ENCODE measurements at places on chromosomes 6 and 20.

- no peak for DNase-seq
Measured at GRCh38 chr6:154754152-154754551, 20.9 kb downstream of the SCAF8 start.

GRCh38 chr20:56840716-56841261, 211.7 kb downstream of the TFAP2C start:
- DNase-seq: no peak

GRCh38 chr6:54390362-54390761, 82.1 kb downstream of the TINAG start:
- no peak for DNase-seq

- no peak for DNase-seq
Measured at GRCh38 chr20:49993301-49993751, 10.5 kb downstream of the SNAI1 start.

- no peak for DNase-seq
Measured at GRCh38 chr6:90805619-90806155, 218.8 kb upstream of the MAP3K7 start.

DNA sequence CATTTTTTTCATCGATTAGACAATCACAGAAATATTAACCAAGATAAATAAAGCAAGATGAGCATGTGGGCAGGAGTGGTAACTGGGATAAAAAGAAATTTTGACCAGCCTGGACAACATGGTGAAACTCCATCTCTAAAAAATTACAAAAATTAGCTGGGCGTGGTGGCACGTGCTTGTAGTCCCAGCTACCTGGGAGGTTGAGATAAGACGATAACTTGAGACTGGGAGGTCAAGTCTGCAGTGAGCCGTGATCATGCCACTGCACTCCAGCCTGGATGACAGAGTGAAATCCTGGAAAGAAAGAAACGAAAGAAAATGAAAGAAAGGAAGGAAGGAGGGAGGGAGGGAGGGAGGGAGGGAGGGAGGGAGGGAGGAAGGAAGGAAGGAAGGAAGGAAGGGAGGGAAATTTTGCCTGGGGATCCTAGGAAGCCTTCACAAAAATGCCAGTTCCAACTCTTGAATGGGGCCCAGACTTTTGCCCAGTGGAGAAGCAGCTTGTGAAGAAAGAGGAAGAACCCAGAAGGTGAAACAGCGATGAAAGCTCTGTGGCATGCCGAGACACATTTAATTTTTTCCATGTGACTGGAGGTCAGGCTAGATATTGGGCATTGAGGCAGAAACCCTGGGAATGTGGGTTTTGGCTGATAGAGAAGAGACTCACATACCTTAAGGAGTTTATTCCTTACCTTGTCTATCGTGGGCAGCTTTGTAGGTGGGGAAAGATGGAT, 20.3 kb downstream of the CCDC170 start:
- no peak for DNase-seq

GRCh38 chr6:5497896-5498578, 236.7 kb downstream of the FARS2 start:
- DNase-seq: no peak

Data from Right ventricle myocardium inferior (tissue), 1 donor.